ENCODE measurements at places on chromosomes 6 and 20.
A peak's percentile ranks its signal among the peaks of the same experiment; 100 is the strongest.

DNA sequence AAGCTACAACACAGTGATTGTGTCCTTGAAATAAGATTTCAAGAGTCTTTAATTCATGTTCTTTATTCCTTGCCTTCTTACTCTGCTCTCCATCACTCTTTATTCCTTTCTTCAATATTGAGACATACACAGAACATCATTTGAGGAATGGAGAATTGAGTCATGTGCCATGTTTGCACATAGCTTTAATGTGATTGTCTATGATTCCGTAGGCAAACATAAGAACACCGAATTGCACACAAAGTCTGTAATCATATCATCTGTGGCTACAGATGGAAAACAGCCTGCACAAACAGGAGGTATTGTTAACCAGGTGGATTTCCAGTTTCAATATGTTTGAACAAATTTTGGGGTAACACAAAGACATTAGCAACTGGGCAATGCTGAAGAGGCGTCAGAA, 571.6 kb upstream of the GJE1 start:
- DNase-seq, result no peak

- DNase-seq, result no peak
Measured at GRCh38 chr6:11722220-11722619, 56.4 kb downstream of the ADTRP start.

GRCh38 chr6:83092756-83093399, 25.4 kb downstream of the DOP1A start:
- peak; percentile 45 for DNase-seq

DNA sequence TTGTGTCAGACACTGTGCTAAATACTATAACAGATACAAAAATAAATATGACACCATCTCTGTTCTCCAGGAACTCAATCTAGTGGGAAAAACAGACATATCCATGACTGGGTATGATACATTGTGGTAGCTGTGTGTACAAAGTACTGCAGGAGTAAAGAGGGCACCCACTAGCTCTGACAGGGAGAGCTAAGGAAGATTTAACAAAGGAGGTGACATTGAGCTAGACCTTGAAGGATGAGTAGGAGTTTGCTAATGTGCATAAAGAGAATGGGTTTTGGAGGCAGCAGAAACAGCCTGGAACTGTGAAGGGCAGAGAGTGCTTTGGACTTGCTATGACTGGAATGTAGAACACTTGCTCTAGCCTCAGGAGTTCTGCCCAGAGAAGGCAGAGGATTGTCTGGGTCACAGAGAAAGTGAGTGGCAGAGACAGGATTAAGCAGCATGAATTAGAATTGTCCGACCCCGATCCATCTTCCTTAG, 14.4 kb downstream of the MMP24 start:
- no peak for DNase-seq

DNA sequence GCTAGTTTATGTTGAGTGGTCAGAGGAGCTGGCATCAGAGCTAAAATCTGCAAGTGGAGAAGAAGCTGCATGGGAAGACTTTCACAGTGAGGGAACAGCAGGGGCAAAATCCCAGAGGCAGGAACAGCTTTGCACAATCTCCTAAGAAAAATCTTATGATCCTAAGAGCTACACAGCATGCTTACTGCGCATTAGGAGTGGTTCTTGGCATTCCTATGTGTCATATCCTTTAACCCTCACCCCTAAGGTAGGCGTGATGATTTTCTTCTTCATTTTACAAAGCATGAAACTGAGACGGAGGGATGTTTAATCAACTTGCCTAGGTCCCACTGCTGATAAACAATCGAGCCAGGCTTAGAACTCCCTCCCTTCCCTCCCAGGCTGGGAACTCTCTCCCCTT, 313.6 kb upstream of the SULF2 start:
- DNase-seq, result no peak

- DNase-seq, result no peak
Measured at GRCh38 chr20:21291026-21291425, 12.1 kb upstream of the XRN2 start.

DNA sequence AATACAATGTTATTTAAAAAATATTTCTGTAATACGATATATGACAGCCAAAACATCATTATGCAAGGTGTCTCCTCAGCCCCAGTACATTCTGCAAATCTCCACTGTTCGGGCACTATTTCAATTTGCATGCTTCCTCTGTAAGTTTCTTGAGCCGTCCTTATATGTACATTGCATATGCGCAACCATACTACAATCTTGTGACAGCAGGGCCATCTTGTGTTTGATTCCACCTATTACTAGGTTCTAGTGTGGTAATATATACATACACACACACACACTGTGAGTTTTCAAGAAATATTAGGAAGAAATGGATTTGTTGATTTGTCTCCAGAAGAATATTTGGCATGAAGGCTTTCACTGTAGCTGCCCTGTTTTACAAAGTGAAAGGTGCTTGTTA, 9.8 kb downstream of the LYRM4 start:
- no peak for DNase-seq

DNA sequence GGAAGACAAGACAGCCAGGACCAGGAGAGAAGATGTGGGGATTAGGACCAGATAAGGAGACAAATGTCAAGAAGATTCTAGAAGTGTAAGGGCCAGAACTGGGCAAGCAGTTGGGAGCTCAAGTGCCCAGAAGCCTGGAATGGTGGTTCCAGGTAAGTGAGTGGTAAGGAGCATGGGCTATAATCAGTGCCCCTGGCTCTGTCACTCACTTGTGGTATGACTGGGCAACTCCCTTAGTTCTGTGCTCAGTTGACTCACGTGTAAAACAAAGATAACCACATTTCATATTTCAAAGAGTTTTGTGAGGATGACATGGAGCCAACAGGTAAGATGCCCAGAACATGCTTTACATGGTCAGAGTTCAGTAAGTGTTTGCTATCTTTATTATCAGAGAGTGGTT, 11.2 kb downstream of the CCDC167 start:
- no peak for DNase-seq

DNA sequence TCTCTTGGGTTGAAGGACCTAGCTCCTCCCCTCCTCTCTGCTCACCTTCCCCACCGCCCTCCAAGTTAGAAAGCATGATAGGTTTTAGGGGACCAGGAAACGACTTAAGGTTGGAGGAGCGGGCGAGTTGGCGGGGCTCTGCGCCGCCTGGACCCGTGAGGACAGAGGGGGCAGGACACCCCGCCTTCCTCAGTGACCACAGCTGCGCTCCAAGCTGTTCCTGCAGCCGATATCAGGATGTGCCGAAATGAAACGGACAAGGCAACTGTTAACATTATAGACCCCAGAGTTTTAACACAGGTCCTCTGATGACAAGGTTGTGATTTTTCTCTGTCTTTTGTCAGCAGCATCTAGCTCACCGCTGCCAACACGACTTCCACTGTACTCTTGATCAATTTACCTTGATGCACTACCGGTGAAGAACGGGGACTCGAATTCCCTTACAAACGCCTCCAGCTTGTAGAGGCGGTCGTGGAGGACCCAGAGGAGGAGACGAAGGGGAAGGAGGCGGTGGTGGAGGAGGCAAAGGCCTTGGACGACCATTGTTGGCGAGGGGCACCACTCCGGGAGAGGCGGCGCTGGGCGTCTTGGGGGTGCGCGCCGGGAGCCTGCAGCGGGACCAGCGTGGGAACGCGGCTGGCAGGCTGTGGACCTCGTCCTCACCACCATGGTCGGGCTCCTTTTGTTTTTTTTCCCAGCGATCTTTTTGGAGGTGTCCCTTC, at the start of gene GRM1:
Gene GRM1 (plus strand): TSS at position 212 of the 722 bp plus-strand sequence. CDS start 456 bp downstream, at position 668.
- no peak for DNase-seq

- DNase-seq, result no peak
Measured at GRCh38 chr20:1953621-1954020, 40.2 kb downstream of the PDYN start.

- DNase-seq, result no peak
Measured at GRCh38 chr6:87199787-87200186, 44.4 kb downstream of the ZNF292 start.

DNA sequence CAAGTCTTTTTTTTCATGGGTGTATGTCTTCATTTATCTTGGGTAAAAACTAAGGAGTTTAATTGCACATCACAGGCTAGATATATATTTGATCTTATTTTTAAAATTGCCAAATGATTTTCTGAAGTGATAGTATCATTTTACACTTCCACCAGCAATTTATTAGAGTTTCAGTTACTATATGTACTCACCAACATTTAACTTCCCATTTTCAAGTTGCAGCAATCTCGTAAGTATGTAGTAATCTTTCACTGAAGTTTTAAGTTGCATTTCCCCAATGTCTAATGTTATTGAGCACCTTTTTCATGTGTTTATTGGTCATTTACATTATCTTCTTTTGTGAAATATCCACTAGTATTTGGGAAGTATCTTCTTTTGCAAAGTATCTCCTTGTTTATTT, 277.4 kb upstream of the CNR1 start:
- DNase-seq, result no peak

GRCh38 chr6:151807513-151808370, at the start of gene ESR1:
TSS of gene ESR1 (plus strand) at chr6:151807682. CDS start at chr6:151807913, 231 bp downstream.
- no peak for DNase-seq

DNA sequence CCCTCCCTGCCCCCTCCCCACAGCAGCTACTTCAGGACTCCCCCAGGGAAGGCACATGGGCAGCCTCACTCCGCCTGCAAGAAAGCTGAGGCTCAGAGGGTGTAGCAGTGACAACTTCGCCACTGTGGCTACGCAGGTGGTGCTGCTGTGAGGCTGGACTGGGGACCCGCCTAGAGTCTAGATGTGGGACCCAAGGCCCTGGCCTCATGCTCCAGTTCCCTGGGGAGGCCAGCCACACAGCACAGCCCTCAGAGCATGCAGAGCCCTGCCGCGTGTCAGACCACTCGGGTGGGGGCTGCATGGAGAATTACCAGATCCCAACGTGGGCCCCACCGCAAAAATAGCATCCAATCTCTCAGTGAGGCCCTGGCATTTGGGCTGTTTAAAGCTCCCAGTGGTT, 30.8 kb upstream of the VSTM2L start:
- no peak for DNase-seq

DNA sequence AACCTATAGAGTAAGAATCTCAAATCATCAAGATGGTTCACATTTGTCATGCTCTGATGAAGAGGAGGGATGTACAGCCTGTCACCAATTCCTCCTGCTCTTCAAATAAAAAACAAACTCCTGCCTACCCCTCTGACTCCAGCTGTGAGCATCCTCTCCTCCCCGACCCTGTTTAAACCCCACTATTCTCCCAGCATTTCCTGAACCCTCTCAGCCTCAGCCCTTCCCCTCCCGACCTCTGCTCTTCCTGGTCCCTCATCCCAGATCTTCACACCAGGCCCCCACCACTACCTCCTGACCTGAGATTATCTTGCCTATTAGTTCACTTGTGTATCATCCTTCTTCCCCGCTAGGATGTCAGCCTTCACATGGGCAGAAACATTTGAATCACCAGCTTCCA, 75.8 kb downstream of the ZMYND8 start:
- no peak for DNase-seq

DNA sequence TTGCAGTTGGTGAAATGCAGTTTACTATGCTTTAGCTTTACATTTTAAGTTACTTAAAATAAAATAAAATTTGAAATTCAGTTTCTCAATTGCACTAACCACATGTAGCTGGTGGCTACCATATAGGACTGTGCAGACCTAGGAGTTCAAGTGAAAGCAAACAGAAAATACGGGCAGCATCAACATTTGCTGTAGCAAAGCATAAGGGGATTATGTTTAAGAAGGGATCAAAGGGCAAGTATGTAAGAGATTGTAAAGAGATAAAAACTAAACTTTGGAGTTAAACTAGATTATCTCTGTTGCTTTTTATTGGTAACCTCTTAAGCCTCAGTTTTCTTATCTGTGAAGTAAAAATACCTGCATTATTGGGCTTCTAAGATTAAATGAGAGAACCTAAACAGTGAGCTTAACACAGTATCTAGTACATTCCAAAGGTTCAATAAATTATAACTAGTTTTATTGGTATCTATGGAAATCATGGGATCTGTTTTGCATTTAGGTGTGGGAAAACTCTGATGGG, 81.2 kb downstream of the SPTLC3 start:
- no peak for DNase-seq

- no peak for DNase-seq
Measured at GRCh38 chr20:24949756-24950127, 673 bp downstream of the CST7 start.

DNA sequence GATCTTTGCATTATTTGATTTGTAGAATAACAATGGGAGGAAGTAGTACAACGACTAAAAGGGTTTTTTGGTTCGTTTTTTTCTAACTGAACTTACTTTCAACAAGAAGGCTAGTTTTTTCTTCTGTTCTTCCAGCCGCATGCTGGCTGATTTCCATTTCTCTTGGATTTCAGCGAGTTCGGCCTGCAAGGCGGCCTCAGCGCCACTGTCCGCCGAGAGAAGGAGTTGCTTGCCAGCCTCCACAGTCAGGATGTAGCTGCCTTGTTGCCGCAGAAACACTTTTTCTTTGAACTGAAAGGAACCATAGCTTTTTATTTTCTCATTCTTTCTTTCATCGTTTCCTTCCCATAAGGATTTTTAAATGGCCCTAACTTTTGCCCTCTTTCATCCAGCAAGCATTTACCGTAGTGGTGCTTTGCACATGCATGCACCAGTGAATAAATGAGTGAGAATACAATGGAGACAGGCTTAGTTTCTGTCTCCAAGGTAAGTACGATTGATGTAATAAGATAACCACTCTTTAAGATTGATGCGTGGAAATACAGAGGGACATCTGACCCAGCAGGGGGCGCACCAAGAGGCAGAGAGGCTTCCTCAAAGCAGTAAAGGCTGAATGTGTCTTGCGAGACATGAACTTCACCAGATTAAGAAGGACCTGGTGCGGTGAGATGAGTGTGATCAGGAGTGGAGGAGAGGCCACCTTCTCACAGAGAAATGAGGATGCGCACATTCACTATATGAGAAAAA, 398.8 kb downstream of the ESR1 start:
- DNase-seq, result peak; percentile 9

DNA sequence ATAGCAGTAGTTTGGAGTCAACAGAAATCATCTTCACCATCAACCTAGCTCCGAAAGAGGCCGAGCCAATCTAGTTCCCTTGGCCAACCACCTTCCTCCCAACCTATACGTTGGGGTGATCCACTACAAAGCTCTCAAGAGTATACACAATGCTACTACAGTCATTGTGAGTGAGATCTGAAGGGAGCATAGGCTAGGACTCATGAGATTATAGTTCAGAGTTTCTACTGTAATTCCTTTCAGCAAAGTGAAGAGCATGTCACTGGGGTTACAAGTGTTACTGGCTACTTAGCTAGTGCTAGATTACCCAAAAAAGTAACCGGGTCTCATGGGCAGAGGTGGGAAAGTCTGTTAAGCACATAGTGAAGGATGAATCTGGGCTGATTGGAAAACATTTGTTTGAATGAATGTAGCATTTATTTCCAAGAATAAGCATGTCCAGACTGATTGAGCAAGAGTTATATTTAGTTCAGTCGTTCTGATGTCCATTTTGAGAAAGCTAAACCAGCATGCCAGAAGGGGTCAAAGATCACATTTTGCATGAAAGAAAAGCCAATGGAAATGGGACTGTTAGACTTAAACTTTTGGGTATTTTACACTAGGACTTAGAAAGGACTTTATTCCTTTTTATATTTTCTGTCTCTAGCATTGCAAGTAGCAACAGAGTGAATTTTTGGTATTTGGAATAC, 10.5 kb upstream of the ESR1 start:
- DNase-seq, result no peak
